ENCODE measurements at places on chromosomes 13 and 19.

- DNase-seq = no peak
Measured at GRCh38 chr13:43339805-43340550, 316.6 kb downstream of the DNAJC15 start.

GRCh38 chr13:32535748-32536147 is 2.8 kb downstream of the N4BP2L2 start:
- DNase-seq = no peak

DNA sequence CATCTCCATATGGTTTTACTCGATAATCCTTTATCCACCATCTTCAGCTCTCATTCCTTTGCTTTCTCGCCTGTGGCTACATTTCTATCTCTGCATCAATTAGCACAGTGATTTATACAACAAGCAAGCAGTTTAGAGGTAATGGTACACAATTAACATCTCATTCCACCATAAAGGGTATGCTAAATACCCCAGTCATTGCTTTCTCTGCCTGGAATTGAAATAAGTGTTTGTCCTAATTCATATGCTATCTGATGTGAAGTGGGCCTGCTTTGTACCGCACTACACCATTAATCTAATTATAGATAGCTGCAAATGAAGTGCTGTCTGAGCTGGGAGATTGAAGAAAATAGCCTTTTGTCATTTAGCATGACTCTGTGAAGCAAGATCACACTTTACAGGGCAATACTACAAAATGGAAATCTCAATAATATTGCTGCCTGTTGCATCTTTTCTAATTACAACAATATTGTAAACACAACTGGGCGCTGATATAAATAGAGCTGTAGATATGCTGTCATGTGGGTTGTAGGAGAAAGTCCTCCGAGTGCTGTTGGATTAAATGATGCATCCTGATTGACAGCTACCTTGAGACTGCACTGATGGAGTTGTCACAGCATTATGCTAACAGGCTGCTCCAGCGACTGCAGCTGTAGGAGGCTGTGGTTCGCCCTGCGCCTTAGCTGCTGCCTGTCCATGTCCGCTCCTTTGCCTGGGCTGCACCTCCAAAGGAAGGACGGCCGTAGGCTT is 78.2 kb downstream of the GGACT start:
- no peak for DNase-seq

DNA sequence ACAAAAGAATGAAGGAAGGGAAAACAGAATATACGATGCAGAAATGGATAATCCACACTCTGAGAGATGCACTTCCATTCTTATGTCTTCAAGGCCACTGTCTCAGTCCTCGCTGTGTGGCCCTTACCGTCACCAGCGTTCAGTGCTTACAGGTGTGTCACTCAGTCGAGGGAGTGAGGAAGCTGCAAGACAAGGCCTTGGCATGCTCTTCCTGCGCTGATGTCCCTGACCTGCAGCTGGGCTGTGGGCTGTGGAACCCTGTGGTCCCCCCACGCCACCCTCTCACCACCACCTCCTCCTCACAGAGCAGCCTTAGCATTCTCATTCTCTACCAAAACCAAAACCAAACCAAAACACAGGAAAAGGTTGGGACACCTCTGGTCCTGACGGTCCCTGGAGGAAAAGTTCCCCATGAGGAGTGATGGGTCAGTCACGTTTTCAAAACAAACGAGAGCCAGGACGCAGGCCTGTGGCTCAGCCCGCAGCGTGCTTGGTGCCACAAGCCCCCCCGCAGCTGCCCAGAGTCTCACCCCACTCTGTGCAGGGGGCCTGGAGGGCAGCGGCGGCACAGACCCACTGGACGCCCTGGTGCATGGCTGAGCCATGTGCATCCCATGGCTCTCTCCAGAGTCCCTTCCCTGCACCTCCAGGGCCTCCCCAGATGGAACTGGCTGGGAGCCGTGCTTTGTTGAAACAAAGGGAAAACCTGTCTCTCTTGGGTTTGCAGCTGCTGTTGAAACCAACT is 48.2 kb upstream of the GPR183 start:
- no peak for DNase-seq

DNA sequence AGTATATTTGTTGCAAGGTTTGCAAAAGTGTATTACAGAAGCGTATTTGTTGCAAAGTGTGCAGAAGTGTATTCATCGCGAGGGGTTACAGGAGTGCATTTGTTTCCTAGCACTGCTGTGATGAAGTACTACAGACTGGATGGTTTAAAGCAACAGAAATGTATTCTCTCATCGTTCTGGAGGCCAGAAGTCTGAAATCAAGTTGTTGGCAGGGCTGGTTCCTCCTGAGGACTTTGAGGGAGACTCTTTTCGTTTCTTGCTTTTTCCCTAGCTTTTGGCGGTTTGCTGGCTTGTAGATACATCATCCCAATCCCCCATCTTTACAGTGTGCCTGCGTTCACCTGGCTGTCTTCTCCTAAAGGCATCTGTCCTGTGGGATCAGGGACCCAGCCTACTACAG is 127.9 kb upstream of the USP29 start:
- DNase-seq = no peak
